Midbrain (tissue), 1 donor: ENCODE measurements at places on chromosomes 12 and 14.

GRCh38 chr12:82723093-82723492 is 36.4 kb downstream of the TMTC2 start:
- DNase-seq, result no peak

- no peak for DNase-seq
These were observed 23.1 kb downstream of the BBOF1 start for GRCh38 chr14:74042296-74042695.

DNA sequence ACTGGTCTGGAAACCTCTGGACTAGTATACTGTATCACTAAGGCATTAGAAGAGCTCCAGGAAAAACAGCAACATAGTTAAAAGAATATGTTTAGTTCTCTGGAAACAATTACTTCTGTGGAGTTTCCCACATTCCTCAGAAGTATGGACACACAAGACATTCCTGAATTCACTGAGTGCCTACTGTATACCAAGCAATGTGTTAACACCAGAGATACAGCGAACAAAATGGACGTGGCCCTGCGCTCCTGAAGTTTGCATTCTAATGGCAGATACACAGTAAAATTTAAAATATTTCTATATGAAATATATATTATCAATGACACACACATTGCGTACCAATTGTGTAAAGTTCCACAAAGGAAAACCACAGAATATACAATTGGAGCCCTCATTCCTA is 1.1 kb downstream of the ANGEL1 start:
- DNase-seq, result peak; percentile 31

- no peak for DNase-seq
These were observed 287.3 kb downstream of the AEBP2 start for GRCh38 chr12:19726592-19726991.

DNA sequence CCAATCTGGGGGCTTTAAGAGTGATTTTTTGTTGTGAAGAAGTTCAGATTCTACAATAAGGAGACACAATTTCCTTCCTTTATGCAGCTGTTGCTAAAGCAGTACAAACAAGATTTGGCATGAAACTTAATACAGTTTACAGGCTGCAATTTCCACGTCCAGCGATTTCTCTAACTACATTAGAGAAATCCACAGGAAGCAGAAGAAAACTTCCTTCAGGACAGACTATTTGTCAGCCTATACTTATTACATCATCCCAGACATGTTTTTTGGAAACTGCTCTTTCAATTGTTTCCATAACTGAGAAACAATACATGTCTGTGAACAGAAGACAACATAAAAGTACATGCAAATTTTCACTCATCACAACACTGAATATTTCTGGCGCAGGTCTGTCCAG is 204.3 kb downstream of the TTC7B start:
- no peak for DNase-seq

DNA sequence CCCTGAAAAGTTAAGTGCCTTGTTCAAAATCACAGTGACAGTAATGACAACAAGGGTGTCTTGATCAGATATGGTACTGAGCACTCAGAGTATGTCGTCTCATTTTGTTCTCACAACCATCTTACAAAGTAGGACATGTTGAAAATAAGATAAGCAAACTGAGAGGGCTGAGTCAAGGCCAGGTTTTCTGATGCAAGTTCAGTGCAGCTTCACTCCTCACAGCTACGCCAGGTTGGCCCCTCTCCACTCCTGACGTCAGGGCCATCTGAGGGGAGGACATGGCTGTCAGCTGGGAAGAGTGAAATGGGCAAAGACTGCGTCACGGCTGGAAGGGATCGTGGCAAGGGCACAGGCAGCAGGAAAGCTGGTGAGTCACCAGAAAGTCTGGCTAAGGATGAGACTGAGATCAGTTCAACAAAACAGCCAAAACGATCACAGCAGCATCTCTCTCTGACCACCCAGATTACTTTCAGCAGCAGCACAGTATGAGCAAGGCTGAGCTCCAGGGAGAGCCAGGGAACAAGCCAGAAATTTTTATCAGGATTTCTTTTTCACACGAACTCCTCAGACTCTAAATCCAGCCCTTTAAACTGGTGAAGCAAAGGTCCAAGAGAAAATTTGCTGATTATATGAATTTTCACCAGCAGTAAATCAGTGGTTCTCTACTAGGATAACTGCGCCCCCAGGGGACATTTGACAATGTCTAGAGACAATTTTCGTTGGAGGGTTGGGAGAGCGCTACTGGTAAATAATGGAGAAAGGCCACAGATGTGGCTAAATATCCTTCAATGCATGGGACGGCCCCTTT is 297.9 kb upstream of the AMIGO2 start:
- DNase-seq, result peak; percentile 21

GRCh38 chr14:26448181-26448855 is 149.5 kb downstream of the NOVA1 start:
- DNase-seq, result no peak

GRCh38 chr14:68405961-68406360 is 386.9 kb downstream of the ZFP36L1 start:
- DNase-seq, result no peak

DNA sequence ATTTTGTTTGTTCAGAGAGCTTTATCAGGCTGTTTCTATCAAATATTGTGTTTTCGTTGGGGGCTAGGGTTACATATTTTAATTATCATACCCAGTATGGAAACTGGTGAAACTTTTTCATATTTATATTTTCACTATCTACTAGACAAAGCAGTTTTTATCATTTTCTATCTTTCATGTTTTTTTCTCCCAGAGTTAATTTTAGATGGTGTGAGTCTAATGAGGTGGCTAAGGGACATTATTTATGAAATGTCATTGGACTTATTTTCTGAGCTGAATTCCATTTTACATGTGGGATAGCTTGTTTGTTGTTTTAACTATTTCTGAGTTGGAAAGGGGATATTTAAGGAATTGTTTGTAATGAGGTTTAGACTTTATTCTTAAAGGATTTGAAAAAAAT is 100.3 kb downstream of the TMTC2 start:
- DNase-seq, result no peak

DNA sequence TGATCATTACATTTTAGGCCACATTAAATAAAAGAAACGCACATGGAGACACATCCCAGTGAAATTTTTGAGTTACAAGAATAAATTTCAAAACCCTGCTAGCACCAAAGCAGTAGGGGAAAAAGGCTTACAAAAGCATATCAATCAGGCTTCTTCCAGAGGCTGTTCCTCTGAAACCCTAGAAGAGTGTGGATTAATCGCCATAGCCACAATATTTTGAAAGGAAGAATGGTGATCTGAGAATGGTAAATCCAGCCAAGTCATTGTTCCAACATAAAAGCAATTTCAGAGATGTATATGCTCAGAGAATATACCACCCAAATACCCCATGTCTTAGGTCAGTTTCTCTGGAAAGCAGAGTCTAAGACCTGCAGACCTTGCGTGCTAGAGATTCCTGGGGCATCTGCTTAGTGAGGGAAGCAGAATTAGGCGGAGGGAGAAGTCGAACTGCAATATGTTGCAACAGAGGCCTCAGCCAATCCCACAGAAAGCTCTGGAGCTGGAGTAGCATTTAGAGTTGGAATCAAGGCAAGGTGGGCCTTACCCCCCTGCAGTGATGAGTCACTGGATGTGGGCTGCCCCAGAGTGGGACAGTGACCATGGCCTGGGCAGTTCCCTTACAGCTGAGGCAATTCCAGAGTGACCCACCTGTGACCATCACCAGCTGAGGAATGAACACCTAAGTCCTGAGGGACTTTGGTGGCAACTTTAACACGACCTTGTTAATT is 125.2 kb downstream of the NTF3 start:
- DNase-seq, result no peak

DNA sequence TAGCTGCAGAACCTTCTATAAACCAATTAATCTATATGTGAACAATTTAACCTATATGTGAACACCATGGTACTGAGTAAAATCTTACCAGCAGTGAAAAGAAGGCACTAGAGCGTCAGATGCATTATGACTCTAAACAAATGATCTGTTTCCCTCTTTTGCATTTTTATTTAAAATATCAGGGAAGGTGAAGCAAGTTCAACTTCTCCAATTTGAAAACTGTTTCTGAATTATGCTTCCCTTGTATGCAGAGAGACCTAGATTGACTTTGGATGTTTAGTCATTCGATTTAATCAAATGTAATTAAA is 80.9 kb downstream of the DAD1 start:
- no peak for DNase-seq

DNA sequence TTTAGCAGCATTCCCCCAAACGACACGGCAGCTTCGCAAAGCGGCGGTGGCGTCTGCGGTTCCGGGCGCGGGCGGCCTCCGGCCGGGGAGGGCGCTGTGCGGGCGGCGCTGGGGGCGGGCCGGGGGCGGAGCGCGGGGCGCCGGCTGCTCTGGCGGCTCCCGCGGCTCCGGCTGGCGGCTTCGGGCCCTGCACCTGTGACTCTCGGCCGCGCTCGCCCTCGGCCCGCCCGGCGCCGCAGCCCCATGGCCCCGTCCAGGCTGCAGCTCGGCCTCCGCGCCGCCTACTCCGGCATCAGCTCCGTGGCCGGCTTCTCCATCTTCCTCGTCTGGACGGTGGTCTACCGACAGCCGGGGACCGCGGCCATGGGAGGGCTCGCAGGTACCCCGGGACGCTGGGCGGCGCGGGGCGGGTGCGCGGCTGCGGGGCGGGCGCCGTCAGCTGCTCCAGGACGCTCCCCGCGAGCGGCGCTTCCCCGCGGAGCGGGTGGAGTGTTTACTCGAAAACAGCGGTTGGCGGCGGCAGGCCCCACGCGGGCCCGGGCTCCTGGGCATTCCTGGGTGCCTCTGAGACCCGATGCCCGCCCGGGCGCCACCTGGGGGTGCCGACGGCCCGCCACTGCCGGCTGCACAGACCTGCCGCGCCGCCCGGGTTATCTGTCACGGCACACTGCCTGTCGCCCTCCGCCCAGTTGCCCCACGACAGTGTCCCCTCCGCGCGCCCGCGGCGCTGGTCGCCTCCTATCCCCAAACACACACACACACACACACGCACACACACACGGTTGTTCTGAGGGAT is at the start of gene SLC48A1:
TSS of gene SLC48A1 (plus strand) at position 177 of the 796 bp plus-strand sequence. CDS start at position 244, 67 bp downstream.
- DNase-seq, result peak; percentile 68

- DNase-seq, result no peak
These were observed 60.6 kb upstream of the ANO4 start for GRCh38 chr12:100733817-100734593.

- DNase-seq, result peak; percentile 61
These were observed 16.9 kb downstream of the PPTC7 start for GRCh38 chr12:110565894-110566871.

DNA sequence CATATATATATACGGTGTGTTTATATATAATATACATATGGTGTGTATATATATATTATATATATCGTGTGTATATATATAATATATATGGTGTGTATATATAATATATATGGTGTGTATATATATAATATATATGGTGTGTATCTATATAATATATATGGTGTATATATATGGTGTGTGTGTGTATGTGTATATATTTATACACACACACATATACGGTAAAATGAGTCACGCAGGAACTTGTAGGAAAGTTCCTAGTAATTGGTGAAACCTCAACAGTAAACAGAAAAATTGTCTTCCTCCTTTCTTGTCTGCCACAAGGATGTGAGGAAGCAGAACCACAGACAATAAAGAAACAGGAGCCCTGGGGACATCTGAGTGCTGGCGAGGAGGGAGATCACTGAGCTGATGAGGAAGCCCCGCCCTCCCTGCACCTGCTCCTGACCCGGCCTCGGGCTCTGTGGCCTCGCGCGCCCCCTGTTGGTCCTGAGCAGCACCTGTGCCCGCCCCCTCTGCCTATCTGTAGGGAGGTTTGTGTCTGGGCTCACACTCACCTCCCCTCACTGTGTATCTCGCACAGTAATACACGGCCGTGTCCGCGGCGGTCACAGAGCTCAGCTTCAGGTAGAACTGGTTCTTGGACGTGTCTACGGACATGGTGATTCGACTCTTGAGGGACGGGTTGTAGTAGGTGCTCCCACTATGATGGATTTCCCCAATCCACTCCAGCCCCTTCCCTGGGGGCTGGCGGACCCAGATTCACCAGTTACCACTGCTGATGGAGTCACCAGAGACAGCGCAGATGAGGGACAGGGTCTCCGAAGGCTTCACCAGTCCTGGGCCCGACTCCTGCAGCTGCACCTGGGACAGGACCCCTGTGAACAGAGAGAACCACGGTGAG is 1079.4 kb downstream of the TMEM121 start:
- DNase-seq, result no peak

DNA sequence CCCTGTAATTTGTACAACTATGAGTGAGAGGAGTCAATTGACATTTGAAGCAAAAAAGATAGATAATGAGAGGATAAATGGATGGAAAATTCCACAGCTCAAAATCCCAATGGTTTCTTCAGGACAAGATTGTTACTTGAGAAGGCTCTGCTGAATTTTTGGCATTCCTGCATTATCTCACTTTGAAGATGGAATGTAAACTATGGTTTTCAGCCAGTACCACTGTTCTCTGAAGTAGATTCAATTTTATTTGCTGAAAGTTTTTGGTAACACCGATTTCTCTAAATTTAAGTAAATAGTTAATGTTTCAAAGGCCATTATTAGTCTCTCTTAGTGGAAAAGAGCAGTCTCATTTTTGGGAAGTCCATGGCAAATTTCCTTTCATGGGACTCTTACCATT is 121.9 kb upstream of the SLC38A2 start:
- no peak for DNase-seq

GRCh38 chr12:88638388-88638787 is 58.1 kb upstream of the KITLG start:
- DNase-seq, result no peak

DNA sequence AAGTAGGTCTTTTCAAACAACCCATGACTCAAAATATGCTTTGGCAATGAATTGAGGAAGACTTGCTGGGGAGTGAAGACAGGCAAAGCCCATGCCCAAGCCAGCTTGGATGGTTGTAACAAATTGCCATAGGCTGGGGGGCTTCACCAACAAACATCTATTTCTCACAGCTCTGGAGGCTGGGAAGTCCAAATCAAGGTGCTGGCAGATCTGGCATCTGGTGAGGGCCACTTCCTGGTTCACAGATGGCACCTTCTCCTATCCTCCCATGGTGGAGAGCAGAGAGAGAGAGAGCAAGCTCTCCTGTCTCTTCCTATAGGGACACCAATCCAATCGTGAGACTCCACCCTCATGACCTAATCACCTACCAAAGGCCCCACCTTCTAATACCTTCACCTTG is 11.3 kb downstream of the DNAH10 start:
- DNase-seq, result no peak

- DNase-seq, result no peak
These were observed 12.6 kb downstream of the NOPCHAP1 start for GRCh38 chr12:104998423-104999346.

GRCh38 chr14:102403028-102403427 is 40.3 kb downstream of the TECPR2 start:
- DNase-seq, result no peak
